AG09309 (cell line): ENCODE measurements at places on chromosomes 6 and 20.

DNA sequence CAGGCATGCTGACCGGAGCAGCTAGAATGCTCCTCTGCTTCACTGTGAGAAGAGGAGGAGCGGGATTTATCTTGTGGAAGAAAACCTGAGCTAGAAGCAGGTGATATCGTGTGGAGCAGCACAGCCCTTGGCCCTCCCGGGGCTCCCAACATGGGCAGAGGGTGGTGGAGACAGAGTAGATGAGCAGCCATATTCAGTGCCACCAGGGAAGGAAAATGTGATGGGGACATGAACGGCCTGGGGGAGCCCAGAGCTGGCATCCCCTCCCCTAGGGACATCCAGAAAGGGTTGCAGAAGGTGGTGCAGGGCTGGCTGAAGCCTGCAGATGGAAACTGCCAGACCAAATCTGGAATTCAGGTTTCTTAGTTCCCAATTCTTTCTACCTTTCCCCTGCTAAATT is 24.9 kb upstream of the TBXT start:
- no peak for DNase-seq

- no peak for DNase-seq
These were observed 539.6 kb upstream of the MMS22L start for GRCh38 chr6:97822632-97823031.

- DNase-seq: no peak
These were observed 178.7 kb downstream of the CLIC5 start for GRCh38 chr6:45836984-45837383.

- DNase-seq: no peak
These were observed 9.1 kb upstream of the BPIFB4 start for GRCh38 chr20:33070111-33071053.

GRCh38 chr6:168150551-168151320 is 71.7 kb upstream of the FRMD1 start:
- no peak for DNase-seq

DNA sequence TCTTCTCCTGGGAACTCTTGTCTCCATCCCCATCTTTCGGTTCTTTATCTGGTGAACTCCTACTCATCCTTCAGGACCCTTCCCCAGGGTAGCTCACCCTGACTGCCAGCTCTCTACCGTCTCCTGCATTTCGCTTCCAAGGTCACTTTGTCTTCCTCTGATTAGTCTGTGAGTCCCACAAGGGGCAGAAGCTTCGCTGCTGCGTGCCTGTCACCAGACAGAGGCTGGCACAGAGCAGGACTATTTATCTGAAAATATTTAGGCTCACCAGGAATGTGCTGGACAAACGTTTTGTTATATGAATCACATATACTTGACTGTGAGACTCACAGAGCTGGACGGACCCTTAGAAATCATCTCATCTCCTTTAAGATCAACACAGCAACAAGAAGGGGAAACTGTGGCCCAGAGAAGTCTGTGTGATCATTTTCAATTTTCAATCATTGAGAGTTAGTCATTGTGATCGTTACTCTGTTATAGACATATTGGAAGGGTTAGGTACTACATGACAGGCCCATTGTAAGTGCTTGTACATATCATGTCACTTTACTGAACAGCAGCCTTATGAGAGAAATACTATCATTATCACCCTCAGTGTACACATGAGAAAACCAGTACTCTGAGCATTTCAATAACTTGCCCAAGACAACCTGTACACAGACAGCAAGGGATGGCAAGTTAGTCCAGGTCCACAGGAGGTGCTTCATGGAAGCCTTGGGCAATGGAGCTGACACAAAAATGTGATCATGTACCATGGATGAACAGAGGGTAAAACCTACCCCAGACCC is 51.4 kb downstream of the JPH2 start:
- no peak for DNase-seq

DNA sequence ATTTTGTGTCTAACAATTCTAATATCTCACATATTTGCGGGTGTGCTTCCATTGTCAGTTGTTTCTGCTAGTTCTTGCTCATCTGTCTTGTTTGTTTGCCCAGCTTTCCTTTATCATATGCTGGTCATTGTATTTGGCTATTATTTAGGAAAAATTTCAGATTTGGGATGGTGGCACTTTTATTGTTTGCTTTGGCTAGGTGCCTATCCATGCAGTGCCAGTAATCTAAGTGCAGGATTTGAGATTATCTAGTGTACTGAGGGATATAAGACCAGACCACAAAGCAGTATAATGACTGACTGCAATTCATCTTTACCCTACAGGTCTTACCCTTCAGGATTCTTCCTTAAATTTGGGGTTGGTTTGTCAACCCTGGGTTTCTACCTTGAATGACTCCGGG is 63.9 kb downstream of the NINL start:
- no peak for DNase-seq

DNA sequence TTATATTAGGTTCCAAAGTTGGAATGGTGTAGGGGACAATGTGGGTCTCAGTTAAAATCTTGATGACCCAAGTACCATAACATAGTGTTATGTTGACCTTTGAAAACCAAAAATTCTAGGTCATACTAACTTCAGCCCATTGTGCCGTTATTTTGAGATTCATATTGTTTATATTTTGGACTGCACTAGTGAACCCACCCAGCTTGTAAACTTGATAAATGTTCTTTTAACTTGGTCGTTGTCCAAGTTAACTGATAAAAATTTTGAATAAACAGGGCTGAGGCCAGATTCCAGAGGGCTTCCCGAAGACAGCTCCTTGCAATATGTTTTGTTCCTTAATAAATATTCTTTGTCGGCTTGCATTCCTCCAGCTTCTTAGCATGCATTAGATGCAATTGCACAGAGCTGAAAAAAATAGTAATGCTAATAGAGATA is 90.3 kb downstream of the BCAS1 start:
- no peak for DNase-seq

- no peak for DNase-seq
These were observed 25.6 kb downstream of the BLTP3A start for GRCh38 chr6:34817446-34817845.

DNA sequence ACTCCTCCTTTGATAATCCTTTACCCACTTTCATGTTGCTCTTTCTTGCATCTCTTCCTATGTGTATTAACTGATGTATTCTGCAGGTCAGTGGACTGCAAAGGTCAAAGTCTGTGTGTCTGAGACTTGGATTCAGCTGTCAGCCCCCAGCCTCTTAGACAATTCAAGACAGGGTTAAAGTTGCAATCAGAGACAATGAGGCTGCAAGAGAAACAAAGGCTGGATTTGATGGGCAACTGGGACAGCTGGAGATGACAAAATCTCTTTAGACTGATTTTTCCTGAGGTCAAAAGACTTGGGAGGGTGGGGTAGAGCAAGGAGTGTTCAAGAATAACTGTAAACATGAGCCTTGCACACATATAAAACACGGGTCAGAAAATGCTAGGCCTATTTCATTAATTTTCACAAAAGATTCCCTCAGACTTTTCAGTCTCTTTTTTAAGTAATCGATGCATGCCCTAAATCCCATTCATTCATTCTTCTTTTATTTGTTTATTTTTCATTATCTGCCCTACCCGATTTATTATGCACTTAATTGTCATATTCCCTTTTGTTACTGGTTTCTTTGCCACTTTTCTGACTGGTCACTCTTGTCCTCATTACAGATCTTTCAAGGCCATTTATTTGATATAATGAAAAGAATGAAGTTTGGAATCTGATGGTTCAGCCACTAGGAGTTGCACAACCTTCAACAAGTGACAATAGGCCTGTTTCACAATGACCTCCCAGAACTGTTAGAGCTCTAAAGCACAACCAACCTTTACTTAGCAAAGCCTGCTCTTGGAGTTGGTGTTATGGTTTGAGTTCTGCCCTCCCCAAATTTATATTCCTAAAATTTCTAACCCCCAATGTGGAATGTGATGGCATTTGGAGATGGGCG is 33.8 kb upstream of the AKAP12 start:
- DNase-seq: no peak

DNA sequence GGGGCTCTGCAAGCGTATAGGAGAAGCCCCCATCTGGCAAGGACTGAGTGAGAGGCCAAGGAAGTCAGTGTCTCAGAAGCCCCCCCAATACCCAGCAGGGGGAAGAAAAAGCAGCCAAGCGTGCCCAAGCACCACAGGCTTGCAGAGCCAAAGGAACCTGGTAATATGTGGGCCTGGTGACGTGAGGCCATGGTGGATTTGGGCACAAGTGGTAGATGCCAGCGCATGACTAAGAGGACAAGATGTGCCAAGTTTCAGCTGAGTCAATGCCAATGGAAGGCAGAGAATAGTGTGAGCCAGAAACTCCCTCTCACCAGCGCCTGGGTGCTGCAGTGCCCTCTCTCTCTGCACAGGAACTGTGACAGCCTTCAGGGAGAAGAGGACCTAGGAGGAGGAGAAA is 110.0 kb downstream of the QRSL1 start:
- DNase-seq: no peak

DNA sequence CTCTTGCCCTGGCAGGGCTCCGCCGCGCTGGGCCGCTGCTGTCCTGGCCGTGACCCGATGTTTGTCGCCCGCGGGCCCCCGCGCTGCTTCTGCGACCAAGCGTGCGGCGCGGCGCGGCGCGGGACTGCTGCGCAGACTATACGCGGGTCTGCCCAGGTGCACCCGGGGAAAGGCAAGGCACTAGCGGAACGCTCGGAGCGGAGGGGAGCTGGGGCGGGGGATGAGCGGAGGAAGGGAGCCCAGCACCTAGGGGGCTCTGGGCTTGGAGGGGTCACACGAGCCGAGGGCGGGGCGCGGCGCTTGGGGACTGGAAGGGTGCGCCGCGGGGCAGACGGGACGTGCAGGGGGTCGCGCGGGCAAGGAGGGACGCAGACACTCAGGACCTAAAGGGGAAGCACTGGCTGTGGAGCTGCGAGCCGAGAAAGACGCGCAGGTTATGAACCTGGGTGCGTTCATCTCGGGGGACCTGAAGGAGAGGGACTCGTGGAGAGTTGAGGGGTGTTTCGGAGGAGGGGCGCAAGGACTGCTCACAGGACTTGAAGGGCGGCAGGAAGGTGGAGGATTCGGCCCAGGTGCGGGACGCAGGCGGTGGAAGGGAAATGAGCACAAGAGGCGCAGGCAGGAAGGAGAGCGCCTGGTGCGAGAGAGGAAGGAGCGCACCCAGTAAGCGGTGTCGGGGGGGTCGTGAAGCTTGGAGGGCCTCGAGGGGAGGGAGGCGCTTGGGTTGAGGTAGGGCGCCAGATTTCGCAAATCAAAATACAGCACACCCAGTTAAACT is 40.8 kb upstream of the ZNFX1 start:
- no peak for DNase-seq

DNA sequence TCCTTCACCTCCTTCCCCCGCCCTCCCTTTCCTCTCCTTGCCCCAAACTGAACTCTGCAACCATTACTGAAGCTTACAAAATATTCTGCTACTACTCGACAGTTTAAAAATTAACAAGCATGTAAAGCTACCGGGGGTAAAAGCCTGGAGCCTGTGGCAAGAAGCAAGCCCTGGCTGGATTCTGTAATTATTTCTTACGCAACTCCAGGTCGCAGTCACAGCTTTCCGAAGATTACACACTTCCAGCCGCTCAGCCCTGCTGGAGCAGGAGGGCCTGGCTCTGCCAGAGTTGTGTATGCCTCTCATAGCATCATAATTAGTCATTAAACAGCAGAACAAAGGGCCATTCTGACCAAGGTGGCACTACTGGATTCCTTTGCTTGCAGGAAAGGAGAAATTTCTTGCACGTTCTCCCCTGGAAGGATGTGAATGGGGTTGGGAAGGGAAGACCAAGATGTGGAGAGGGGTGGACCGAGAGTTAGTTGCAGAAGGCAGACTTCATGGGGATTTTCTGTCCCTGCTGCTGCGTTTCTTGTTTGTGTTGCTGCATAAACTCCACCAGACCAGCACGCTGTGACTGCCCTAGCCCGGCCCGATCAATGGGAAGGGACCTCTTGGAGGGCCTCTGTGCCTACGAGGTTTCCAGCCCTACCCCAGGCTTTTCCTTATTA is 23.6 kb downstream of the FOXQ1 start:
- peak; percentile 83 for DNase-seq
